Smooth muscle cell of bladder (primary cell): ENCODE measurements at places on chromosomes 3 and 15. TPM values are rescaled to one million over a fixed set of nuclear protein-coding genes. Genes with fewer than 3 reads are reported as not detected.

The ACAN gene
- 0.28 and 0.92 TPM in 2 replicates for total RNA-seq

The TGM5 gene
- not detected in 2 replicates for total RNA-seq

The ESYT3 gene
- 0.28 and 0.83 TPM in 2 replicates for total RNA-seq

The KLHL25 gene
- total RNA-seq, result 3.7 and 4.4 TPM in 2 replicates

The MB21D2 gene
- total RNA-seq, result 11.2 and 11.9 TPM in 2 replicates

The LYZL4 gene
- not detected in 2 replicates for total RNA-seq

The FETUB gene
- total RNA-seq, result not detected in 2 replicates

The NOX5 gene
- total RNA-seq, result under 0.01 and 0.09 TPM in 2 replicates

The PLCB2 gene
- under 0.01 and 0.18 TPM in 2 replicates for total RNA-seq

The C3orf52 gene
- 5.7 and 10.5 TPM in 2 replicates for total RNA-seq

The BSN gene
- total RNA-seq, result under 0.01 TPM in 2 replicates

The GLDN gene
- total RNA-seq, result 26.8 and 75.1 TPM in 2 replicates

The CTDSPL gene
- 21.4 and 22.2 TPM in 2 replicates for total RNA-seq

The CHRNA7 gene
- 0.18 and 0.28 TPM in 2 replicates for total RNA-seq

The GPR171 gene
- not detected in 2 replicates for total RNA-seq

The SPRED1 gene
- 30.7 and 39.0 TPM in 2 replicates for total RNA-seq

The SLC38A3 gene
- not detected in 2 replicates for total RNA-seq

The ACKR2 gene
- 0.09 and 0.28 TPM in 2 replicates for total RNA-seq

The ACP3 gene
- total RNA-seq, result 1.2 and 1.3 TPM in 2 replicates

The PPP1R14D gene
- not detected in 2 replicates for total RNA-seq

The PCNP gene
- total RNA-seq, result 90.3 and 104 TPM in 2 replicates

The MTHFS gene
- total RNA-seq, result 19.1 and 25.8 TPM in 2 replicates

The DAG1 gene
- 21.5 and 31.4 TPM in 2 replicates for total RNA-seq

The ETV5 gene
- 16.4 and 18.5 TPM in 2 replicates for total RNA-seq

The PLAAT1 gene
- 0.18 TPM in 1 of 2 replicates, not detected in the other for total RNA-seq

The SCN5A gene
- 0.37 and 0.43 TPM in 2 replicates for total RNA-seq

The TTLL13 gene
- 0.09 and 0.14 TPM in 2 replicates for total RNA-seq

The GOLGA6L25 gene
- total RNA-seq, result not detected in 2 replicates

The TRIM42 gene
- total RNA-seq, result not detected in 2 replicates
